Activated T-helper 9 cell treated with anti-CD3 and anti-CD28 coated beads, Interleukin-2, amount 50 U/mL, for 16 hours (primary cell): ENCODE measurements at places on chromosomes 12 and 14.
A peak's percentile ranks its signal among the peaks of the same experiment; 100 is the strongest.

- DNase-seq, result no peak
Observed at GRCh38 chr14:77187649-77188012, 6.0 kb downstream of the TMEM63C start.

DNA sequence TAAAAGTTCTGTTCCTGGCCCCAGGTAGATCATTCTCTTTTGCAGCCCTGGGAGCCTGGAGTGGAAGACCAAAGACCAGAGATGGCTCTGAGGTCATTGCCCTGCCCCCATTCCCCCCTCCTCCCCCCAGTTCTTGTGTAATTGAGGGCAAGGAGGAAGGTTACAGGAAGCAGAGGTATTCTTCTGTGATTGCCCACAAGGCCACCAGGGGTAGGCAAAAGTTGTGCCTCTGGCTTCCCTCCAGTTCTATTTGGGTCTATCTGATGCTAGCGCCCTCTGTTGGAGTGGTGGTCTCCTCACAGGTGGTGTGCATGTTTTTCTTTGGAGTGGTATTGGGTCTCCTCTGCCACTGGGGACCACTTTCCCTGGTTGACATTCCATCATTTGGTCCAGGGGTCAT, 41.2 kb upstream of the CRY1 start:
- DNase-seq, result peak; percentile 3

GRCh38 chr12:87953256-87953860, 75.8 kb downstream of the C12orf50 start:
- DNase-seq, result no peak

- DNase-seq, result peak; percentile 72
Observed at GRCh38 chr14:54902521-54903420, at the start of gene GCH1. Gene GCH1 (minus strand): TSS chr14:54902826. CDS start chr14:54902663, 163 bp downstream.

DNA sequence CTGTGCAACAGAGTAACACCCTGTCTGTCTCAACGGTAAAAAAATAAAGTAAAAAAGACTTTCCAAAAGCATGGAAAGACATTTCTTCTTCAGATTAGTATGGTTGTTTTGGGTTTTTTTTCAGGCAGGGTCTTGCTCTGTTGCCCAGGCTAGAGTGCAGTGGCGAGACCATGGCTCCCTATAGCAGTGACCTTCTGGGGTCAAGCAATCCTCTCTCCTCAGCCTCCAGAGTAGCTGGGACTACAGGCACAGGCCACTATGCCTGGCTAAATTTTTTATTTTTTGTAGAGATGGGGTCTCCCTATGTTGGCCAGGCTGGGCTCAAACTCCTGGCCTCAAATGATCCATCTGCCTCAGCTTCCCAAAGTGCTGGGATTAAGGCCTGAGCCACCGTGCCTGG, 72.8 kb downstream of the KDM2B start:
- DNase-seq, result no peak

DNA sequence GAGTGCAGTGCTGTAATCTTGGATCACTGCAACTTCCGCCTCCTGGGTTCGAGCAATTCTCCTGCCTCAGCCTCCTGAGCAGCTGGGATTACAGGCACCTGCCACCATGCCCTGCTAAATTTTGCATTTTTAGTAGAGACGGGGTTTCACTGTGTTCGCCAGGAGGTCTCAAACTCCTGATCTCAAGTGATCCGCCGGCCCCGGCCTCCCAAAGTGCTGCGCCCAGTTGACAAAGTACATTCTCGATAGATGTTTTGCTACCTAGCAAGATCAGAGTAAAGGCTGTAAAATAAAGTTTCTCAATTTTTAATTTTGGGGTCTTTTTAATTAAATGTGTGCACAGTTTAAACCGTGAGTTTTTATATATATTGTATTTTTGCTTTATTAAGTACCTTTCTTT, 248.9 kb downstream of the CCER1 start:
- no peak for DNase-seq

DNA sequence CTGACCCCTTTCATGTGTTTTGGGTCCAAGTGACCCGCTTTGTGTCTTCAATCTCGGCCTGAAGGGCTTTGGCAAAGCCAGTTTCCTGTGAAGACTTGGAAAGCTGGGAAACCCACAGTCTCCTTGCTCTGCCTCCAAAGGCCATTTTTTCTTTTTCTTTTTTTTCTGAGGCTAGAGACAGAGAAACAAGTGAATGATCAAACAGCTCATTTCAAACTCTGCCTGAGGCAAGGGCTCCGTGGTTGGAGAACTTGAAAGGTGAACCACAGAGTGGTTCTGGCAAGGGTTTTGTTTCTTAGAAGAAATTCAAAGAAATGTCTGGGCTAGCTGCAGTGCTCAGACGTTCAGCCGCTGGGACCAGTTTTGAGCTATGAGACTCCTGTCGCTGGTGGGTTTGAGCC, 62.7 kb downstream of the ERH start:
- no peak for DNase-seq

DNA sequence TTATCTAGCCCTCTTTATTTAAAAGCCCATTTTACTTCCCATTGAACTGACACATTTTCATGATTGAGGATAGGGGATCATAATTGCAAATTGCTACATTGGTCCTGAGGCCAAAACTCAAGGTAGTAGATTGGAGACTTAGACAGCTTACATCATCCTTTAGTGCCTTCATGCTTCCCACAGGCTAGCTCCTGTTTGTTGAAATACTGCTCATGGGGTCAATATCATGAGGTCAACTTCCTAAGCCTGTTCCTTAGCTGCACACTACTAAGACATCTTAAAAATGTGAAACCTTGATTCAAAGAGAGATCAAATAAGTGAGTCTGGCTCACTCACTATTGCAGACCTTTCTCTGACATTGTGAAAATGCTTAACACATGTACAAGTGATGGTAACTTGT, 113.0 kb downstream of the TBC1D30 start:
- DNase-seq, result no peak
